ENCODE measurements at places on chromosomes 12 and 14.

- no peak for DNase-seq
Measured at GRCh38 chr14:105388976-105389375, 9.4 kb upstream of the TEX22 start.

DNA sequence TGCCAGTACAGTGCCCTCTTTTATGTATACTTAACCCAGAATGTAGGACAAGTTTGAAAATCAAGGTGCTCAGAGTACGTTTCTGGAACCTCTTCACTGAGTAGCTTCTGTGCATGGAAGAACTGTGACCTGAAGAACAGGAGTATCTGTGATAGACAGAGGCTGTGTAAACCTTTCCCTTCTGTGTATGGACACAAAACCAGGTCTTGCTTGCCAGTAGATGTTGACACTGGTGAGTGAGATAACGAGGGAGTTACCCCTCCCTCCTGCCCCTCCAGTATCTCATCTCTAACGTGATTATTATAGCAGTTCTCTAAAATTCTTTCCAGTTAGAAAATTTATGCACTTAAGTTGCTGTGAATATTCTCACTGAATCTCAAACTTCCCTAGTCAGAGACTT, 170.8 kb downstream of the RPL10L start:
- no peak for DNase-seq

GRCh38 chr12:41635626-41636364, 447.7 kb downstream of the PDZRN4 start:
- peak; percentile 35 for DNase-seq

DNA sequence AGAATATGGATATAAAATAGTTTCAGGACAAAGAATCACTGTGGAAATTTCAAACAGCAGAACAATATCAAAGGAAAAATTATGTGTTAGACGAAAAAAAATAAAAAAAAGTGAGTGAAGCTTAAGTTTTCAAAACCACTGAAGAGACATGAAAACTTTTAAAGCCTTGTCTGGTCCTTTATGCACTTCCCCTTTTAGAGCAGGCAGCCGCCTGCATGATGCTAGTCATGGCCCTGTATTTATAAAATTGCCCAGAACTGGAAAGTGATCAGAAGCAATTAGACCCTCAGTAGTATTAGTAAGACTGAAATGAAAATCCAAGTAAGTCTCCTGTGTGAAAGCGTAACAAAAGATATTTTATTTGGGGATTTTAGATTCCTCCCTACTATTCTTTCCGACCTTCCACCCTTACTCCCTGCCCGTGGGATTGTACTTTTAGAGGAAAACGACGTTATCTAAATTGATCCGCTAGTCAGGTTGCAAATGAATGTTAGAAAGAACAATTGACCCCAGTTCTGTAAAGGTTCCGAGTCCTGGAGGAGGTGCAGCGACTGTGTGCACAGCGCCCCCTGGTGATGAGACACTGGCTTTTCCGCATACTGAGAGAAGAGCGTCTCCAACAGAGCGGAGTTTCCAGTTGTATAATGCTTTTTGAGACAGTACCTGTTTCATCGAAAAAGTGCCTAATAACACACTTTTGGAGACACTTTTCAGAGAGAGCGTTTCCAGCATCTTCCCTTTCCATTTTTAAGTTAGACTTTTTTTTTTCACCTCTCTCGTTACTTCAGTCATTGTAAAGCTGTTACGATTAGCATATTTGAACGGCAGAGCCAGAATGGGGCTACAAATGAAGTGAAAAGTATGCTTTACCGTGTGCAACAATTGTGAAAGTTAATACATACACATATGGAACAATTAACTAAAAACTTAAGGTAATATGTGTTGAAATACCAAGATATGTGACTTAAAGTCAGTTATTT, 12.4 kb downstream of the MGST1 start:
- no peak for DNase-seq

- no peak for DNase-seq
Measured at GRCh38 chr14:35257809-35258208, 34.4 kb upstream of the PSMA6 start.

DNA sequence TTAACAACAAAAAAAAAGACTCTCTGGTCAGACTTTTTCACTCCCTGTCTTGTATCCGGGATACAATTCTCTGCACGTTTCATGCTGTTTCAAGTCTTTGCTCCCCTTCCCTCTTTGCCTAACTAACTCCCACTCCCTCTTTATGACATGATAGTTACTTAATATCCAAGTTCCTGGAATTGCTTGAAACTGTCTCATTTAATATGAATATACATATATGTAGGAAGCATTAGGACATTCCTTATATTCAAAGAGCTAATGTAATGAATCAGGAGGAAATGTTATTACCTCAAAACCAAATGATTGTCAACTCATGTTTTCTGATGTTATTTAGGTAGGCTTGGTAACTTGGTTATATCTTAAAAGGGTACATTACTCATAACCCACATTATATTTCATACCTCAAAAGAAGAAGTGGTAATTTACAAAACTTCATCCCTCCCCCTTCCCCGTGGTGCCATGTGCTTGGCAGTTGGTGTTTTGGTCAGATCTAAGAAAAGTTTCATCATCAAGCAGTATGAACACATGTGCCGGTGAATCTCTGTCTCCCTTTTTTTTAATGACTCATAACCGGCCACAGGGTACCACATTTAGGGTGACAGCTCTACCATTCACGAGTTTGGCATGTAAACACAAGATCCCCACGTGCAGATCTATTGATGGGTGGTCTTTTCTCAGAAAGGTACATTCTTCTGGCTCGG, 56.5 kb downstream of the HCAR2 start:
- no peak for DNase-seq

- no peak for DNase-seq
Measured at GRCh38 chr12:67714648-67715047, 66.1 kb downstream of the DYRK2 start.

DNA sequence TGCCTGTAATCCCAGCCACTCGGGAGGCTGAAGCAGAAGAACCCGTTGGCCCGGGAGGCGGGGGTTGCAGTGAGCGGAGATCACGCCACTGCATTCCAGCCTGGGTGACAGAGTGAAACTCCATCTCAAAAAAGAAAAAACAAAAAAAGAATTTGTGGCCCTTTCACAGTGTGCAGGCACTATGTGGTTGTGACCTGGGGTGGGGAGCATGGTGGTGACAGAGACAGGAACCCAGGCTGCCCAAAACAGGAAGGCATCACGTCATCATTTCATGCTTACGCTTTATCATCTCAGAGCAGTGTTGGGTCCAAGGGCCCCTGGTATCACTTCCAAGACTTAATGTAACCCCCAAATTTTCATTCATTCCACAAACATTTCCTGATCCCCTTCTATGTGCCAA, 175.7 kb upstream of the GSC start:
- DNase-seq: no peak

DNA sequence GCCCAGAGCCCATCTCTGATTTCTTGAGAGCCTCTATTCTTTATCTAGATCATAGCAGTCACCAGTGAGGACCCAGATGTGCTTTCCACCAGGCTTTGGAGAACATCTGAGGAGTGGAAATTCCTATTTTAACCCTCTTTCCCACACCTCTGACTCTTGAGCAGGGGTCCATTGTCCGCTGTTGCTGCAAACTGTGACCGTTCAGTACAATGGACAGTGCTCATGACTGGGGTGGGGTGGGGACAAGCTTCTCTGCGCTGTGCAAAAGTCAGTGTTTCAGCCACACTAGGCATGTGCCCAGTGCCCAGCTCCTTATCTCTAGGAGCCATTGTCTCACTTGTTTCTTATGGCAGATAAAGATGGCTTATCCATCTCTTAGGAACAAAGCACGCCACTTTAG, 16.9 kb upstream of the KRT7 start:
- DNase-seq: no peak

DNA sequence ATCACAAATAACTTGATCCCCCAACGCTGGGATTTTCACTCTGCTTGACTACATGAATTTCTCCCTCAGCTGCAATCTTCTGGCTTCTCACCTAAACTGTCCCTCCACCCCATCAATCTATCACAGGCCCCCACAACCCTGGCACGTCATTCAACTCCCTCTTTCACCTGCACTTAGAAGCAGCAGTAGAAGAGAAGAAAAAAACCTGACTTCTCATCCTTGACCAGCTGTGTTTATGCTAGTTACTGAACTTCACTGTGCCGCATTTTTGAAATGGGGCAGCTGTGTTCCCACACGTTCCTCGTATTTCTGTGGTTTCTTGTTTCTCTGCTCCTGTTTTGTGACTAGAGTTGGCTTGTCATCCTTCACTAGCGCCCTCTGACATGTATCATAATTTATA, 35.0 kb downstream of the ITPR2 start:
- no peak for DNase-seq

DNA sequence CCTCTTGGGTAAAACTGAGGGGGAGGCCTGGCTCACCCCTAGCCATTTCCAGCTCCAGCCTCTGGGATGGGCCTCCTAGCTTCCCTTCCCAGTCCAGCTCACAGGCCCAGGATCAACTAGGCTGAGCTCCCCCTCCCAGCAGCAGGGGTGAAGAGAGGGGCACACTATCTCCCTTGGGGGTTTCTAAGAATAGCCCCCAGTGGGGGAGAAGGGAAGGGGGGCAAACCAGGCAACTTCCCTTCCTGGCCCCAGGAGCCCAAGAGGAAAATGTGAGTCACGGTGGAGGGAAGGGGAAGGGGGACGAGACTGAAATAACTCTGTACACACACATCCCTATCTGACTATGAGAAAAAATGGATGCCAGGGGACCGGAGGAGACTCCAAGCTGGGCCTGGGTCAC, 9.0 kb downstream of the ADCY6 start:
- DNase-seq: no peak

- no peak for DNase-seq
Measured at GRCh38 chr12:45658020-45658419, 71.5 kb upstream of the ARID2 start.

- peak; percentile 89 for DNase-seq
Measured at GRCh38 chr14:55071870-55072640, 20.6 kb downstream of the MAPK1IP1L start.

GRCh38 chr12:2094597-2094996, 41.8 kb downstream of the CACNA1C start:
- no peak for DNase-seq

DNA sequence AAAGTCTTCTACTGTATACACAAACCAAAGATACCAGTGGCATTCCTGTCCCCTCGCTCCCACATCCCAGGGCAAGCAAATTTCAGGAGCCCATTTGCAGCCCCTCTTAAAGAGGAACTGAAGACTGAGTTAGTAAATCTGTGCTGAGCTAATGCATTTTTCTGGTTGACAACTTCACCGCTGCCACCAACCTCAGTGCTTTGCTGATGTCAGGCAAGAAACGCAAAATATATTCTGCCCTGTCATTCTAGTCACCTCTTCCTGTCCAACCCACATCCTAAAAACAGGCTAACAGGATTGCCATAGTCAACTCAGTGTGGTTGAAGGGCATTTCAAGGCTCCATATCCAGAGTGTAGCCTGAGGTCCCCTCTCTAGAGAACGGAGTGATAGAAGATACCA, 59.4 kb upstream of the FICD start:
- no peak for DNase-seq

DNA sequence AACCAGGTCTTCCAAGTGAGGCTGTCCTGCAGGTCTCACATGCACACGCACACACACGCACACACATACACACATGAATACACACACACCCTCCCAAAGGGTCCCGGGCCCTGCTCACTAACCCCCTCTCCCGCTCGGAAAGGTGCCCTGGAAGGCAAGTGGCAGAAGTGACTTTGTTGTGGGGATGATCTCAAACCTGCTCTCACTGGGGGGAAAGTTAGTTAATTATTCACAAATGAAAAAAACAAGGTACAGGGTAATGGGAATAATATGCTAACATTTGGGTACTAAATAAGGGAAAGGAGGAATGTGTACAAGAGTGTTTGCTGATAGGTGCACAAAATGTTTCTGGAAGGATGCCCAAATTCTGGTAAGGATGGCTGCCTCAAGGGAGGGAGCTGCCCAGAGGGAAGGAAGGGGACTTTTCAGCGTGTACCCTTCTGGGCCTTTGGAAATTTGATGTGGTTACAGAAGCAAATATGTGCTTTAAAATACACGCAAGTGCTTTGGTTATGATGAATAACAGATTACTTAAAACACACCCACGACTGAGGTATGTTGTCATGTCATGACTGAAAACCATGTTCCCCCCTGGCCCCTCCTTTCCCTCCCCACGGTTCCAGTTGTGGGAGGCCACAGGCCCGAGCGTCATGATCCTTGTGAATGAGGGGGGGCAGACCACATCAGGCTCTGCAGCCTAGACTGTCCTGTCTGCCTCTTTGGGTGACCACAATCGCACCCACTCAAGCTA, 43.3 kb upstream of the PLEKHG6 start:
- no peak for DNase-seq

- no peak for DNase-seq
Measured at GRCh38 chr12:57741844-57742738, 2.7 kb upstream of the TSPAN31 start.

- DNase-seq: no peak
Measured at GRCh38 chr12:28776913-28777422, 372.1 kb upstream of the FAR2 start.

GRCh38 chr14:38521591-38521990, 265.7 kb upstream of the CLEC14A start:
- DNase-seq: no peak

- no peak for DNase-seq
Measured at GRCh38 chr12:82554529-82554928, 132.2 kb upstream of the TMTC2 start.

GRCh38 chr12:113651662-113652061, 180.0 kb upstream of the LHX5 start:
- DNase-seq: no peak

DNA sequence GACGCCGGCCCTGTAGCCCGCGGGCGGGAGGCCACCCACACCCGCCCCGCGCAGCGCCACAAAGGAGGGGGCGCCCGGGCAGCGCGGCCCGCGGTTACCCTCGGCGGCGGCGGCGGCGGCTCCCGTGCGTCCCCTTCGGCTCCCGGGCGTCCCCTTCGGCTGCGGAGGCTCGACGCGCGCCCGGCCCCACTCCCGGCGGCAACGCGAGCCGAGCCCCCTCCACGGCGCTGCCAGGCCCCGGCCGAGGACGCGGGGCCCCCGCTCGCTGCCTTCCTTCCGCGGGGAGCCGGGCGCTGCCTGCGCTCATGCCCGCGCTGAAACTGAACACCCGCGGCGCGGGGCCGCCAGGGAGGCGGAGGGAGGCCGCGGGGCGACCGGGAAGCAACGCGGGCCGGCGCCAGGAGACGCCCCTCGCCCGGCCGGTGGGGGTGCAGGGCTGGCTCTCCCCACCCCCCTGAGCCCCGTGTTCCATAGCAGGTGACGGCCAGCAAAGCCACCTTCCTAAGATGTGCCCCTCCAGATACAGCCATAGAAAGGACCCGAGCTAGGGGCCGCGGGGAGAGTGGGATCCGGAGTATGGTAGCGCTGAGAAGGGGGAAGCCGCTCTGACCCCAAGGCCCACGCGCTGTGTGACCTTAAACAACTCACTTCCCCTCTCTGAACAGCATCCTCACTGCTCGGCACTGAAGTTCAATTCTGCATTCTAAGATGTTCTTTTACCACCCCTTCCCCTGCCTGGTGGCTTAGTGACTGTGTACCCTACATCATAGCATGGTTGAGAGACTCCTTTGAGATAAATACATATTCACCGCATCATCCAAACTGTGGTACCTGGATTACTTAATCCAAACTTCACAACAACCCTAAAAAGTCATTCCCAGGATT, 42.8 kb downstream of the KDM2B start:
- no peak for DNase-seq
